ENCODE measurements at places on chromosomes 7 and 10.

- no peak for DNase-seq
Observed at GRCh38 chr7:13641714-13642113, 347.8 kb downstream of the ETV1 start.

DNA sequence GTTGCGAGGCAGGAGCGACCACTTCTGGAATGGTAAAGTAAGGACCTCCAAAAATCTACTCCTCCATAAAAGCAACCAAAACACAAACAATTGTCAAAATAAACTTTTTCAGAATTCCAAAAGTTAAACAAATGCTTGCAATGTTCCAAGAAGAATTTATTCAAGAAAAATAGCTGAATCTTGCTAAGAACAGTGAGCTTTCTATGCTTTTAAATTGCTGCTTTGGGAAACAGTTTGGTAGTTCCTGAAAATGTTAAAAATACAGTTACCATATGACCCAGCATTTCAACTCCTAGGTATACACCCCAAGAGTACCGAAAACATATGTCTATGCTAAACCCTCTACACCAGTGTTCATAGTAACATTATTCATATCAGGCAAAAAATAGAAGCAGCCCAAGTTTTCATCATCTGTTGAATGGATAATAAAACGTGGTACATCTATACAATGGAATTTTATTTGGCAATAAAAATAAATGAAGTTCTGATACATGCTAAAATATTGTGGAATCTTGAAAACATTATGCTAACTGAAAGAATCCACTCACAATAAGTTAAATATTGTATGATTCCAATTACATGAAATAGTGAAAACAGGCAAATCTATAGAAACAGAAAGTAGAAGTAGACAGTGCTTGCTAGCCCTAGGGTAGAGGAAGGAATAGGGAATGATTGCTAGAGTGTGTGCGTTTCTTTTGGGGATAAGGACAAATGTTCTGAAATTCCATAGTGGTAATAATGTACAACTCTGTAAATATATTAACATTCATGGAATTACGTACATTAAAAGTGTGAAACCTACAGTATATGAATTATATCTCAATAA is 57.0 kb downstream of the LRRN3 start:
- DNase-seq = no peak

DNA sequence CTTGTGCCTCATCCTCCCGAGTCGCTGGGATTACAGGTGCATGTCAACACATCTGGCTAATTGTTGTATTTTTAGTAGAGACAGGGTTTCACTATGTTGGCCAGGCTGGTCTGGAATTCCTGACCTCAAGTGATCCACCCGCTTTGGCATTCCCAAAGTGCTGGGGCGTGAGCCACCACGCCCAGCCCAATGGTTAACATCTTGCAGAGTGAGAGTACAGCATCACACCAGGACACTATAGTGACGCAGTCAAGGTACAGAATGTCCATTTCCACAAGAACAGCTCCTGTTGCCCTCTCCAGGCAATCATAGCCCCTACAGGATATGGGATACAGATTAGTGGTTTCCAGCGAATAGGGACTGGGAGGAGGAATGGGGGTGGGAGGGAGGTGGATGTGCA is 34.0 kb downstream of the MYO1G start:
- no peak for DNase-seq

DNA sequence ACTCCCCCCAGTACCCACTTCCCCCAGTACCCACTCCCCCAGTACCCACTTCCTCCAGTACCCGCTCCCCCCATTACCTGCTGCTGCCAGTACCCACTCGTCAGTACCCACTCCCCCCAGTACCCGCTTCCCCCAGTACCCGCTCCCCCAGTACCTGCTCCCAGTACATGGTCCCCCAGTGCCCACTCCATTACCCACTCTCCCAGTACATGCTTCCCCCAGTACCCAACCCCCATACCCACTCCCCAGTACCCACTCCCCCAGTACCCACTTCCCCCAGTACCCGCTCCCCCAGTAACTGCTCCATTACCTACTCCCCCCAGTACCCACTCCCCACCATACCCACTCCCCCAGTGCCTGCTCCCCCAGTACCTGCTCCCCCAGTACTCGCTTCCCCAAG is 550.6 kb downstream of the DNAJB6 start:
- no peak for DNase-seq

DNA sequence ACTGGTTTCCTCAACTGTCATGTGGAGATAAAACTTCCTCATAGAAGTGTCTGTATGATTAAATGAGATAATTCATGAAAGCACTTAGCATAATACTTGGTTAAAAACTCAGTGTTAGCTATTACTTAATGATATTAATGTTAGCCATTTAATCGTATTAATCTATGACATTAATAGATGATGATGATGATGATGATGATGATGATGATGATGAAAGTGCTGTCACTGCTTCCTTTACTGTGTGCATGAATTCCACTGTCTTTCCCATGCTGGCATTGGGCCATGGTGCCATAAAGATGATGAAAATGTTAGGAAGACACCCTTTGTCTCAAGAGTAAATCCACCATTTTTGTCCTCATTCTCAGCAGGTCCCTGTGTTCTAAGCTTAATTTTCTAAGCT is 75.8 kb downstream of the VPS50 start:
- DNase-seq = no peak

- DNase-seq = no peak
Observed at GRCh38 chr7:97043281-97043680, 18.6 kb upstream of the DLX5 start.

GRCh38 chr10:126716366-126716765 is 45.9 kb upstream of the C10orf90 start:
- DNase-seq = no peak

DNA sequence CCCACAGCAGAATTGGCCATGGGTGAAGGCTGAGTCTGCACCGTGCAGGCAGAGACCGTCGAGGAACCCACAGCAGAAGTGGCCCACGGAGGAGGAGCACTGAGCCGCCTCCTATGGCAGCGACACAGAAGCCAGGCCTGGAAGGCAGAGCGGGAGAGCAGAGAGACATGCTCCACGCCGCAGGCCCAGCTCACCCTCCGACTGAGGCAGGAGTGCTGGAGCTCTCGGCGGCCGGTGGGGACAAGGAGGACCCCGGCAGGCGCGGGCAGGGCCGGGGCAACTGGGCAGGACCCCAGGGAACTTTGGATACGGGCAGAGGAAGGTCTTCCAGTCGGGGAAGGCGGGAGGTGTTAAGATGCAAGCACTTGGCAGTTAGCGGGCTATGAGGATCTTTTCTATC is 420.4 kb downstream of the DNAJB6 start:
- DNase-seq = no peak

GRCh38 chr10:69335063-69335587 is 56.8 kb downstream of the HK1 start:
- DNase-seq = no peak

DNA sequence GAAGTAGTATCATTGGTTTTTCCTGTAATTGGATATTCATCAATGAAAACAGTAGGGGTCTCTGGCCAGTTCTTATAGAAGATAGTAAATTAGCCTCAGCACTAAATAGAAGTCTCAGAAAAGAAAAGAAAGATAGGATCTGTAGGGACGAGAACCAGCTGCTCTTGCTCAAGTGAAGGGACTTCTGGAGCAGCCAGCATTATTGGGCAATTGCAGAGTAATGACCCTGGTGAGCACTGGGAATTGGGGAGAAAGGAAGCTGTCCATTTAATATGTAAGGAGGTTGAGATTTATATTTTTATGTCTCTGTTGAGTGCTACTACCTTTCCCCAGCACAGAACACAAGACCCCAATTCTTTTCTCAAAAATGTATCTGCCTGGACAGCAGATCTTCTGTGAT is 61.2 kb upstream of the WNT16 start:
- DNase-seq = no peak

- no peak for DNase-seq
Observed at GRCh38 chr10:119896061-119896655, 3.6 kb downstream of the SEC23IP start.

DNA sequence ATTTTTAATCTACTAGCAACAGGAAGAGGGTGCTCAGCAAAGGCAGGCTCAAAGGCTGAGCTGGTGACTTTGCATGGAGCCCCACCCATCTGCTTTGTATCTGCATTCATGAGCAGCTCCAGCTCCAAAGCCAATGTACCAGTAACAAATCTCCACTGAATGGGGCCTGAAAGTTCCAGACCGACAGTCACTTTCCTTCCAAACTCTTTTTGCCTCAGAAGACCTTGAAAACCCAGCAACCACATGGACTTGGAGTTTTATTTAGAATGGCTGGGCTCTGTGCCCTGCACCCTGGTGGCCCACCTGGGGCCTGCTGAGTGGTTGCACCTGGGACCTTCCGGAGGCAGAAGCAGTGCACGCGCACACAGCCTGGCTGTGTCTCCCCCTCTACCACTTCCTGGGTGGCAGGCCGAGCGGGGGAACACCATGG is 195.0 kb upstream of the PLXNA4 start:
- DNase-seq = no peak

DNA sequence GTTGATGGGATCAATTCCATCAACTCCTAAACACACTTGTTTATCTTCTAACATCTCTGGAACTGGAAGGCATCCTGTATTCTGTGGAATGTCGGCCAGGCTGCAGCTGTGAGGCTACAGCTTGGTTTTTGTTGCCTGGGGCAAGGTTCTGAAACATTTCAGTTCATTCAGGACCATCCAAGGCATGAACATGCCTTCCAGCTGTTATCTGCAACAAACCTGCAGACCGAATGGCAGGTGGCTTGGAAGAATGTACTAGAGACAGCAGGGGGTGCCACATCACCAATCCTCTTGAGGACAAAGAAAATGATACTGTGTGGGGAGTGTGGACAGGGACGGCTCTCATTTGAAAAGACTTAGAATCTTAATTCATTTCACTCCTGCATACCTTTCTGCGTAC is 12.4 kb downstream of the PAPOLB start:
- DNase-seq = no peak

GRCh38 chr7:20559883-20560282 is 55.6 kb upstream of the ABCB5 start:
- no peak for DNase-seq

DNA sequence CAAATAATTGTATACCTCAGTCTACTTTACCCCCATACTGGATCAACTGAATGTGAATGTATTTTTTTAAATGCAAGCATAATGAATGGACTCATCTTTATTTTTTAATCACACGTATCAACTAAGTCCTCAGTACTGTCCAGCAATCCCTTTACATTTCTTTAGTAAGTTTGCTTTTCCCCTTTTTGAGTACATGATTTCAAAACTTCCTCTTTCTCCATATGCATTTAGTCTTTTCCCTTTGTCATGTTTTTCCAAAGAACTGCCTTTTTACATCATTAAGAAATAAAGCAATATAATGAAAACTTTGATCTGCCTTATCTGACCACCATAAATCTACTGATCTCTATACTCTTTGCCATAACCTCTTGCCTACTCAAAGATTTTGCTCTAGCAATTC is 182.5 kb upstream of the AKR1E2 start:
- DNase-seq = no peak

DNA sequence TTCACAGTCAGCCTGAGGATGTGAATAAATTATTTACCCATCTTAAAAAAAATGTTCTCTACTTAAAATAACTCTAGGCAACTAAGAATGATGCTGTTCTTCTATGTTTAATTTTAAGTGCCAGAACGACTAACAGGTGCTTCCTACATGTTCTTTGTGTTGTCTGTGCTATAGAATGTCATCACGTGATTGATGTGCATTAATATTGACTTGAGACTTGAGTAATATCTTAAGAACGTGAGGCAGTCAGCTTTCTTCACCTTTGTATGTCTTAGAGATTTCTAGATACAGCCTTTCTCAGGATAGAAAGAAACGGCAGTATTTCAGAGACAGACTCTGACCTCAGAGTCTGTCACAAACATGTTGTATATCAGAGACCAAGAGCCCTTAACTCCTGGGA is 274.6 kb downstream of the KCND2 start:
- no peak for DNase-seq

GRCh38 chr7:16318989-16319915 is 102.1 kb downstream of the CRPPA start:
- DNase-seq = no peak

- DNase-seq = no peak
Observed at GRCh38 chr7:41917-42565, 150.3 kb upstream of the FAM20C start.

- DNase-seq = no peak
Observed at GRCh38 chr7:46848944-46849343, 733.0 kb downstream of the TNS3 start.

DNA sequence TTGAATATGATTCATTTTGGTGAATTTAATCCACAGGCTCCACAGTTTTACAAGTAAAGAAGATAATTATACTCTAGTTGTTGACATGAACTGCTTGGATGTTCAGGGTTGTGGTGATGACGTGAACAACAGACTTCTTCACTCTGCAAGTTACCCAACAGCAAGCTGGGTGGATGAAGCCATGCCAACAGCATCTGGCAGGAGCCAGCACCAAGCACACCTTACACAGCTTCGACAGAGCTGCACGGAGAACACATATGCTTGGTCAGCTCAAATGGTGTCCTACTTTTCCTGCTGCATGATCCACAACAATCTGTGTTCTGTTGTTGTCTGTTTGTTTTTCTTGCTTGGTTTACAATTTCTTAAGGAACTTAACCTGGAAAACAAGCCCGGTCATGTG is 9.8 kb downstream of the NOD1 start:
- DNase-seq = no peak

DNA sequence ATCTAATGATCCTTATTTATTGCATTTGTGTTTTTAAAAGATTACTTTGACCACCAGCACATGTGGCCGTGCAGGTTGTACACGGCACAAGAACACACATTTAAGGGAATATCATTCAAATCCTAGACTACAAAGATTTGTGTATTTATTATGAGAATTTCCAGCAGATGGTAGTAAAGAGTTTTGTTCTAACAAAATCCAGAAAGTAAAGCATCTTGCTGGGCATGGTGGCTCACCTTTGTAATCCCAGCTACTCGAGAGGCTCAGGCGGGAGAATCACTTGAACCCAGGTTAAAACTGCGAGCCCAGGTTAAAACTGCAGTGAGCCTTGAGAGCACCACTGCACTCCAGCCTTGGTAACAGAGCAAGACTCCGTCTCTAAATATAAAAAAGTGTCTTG is 31.5 kb downstream of the MACROH2A2 start:
- no peak for DNase-seq

GRCh38 chr10:63206997-63207811 is 74.1 kb downstream of the NRBF2 start:
- DNase-seq = no peak

DNA sequence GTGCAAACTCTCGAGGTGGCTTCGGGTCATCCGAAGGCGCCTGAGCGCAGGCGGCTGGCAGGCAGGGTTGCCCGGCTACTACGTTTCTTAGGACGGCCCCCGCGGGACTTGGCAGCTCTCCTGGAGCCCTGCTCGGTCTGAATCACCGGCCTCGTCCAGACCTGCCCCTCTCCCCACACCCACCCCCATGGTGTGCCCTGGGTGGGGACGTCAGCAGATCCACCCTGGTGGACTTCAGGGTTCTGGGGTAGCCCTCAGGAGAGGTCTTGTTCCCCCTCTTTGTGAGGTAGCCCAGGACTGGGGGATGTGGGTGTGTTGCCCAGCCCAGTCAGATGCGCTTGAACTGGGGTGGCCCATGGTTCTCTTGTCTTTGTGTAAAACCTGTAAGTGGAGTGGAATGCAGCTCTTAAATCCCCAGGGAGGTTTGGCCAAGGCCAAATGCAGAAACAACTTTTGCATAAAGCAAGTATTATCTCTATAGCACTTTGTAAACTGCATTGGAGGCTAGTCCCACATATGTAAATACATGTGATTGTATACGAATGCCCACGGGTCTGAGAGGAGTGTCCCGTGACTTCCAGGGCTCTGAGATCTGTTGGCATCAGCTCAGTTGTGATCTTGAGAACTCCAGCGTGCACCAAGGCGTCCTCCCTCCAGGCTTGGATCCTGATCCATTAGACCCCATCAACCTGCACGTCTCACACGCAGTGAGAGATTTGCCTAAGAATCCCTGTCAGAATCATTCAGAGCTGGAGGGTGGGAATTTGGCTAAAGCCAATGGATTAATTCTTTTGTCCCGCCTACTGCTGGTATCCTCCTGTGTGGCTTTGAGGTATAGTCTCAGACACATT is 1.8 kb downstream of the PFKFB3 start:
- no peak for DNase-seq
